ACHN (cell line): ENCODE measurements at places on chromosomes 4 and X.

- DNase-seq = no peak
Observed at GRCh38 chr4:167379076-167379835, 145.0 kb upstream of the SPOCK3 start.

DNA sequence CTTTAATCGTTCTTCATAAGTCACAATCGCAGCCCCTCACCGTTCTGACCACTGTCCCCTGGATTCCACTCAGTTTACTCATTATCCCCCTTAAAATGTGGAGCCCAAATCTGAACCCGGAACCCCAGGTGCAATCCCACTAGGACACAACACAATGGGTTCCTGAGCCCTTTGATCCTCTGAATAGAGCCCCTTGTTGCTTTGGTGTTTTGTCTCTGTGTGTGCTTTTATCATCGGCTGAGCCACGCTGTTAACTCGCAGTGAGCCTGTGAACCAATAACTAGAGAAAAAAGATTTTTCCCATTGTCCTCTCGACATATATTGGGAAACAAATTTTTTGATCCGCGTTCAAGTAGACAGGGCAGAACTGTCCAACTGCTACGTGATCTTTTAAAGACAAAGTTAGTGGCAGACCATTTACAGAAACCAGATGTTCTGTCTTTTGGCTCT, 617 bp upstream of the PDHA1 start:
- DNase-seq = no peak

- no peak for DNase-seq
Observed at GRCh38 chr4:83810428-83810827, 274.5 kb downstream of the GPAT3 start.

GRCh38 chr4:139828966-139829664, 163.5 kb downstream of the MGST2 start:
- DNase-seq = no peak

GRCh38 chr4:173626277-173626676, 96.2 kb upstream of the HAND2 start:
- DNase-seq = no peak

- DNase-seq = no peak
Observed at GRCh38 chr4:59597536-59598329, 1602.4 kb upstream of the ADGRL3 start.

DNA sequence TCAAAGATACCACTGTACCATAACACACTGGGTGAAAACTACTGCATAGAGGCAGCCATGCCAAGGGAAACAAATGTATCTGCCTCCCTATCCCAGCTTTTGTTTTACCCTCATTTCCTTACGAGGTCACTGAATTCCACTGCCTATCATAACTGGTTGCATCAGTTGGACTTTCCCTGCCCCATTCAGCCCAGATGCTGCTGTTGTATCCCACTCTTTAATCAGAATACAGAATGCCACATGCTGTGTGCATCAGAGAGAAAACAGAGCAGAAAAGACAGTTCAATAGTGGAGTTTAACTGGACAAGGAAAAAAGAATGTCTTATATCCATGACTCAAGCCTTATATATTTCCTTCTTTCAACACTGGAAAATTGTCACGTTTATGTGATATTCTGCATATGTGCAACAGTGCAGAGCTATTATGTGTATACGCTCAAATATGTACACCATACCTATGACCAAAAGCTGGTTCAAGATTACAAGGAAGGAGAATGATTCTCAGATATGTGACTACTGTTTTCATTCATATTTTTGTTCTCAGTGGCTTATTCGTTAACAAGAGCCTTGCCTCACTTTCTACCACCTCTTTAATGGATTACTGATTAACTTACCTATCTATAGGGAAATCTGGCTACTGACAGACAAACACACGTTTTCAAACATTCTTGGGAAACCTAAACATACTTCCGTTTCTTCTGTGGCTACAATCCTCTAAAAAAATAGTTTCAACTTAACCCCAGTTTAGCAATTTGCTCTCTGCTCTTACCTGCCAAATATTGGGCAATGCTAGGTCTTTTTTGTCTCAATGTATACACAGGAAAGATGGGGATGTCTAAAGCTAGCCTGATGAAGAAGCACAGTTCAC, 378.9 kb downstream of the SMARCA1 start:
- DNase-seq = no peak

GRCh38 chr4:183205193-183205592, 106.1 kb downstream of the WWC2 start:
- no peak for DNase-seq

GRCh38 chr4:10688846-10689245, 4.3 kb upstream of the CLNK start:
- no peak for DNase-seq

GRCh38 chr4:54067166-54067565, 2.8 kb upstream of the CHIC2 start:
- peak; percentile 19 for DNase-seq

DNA sequence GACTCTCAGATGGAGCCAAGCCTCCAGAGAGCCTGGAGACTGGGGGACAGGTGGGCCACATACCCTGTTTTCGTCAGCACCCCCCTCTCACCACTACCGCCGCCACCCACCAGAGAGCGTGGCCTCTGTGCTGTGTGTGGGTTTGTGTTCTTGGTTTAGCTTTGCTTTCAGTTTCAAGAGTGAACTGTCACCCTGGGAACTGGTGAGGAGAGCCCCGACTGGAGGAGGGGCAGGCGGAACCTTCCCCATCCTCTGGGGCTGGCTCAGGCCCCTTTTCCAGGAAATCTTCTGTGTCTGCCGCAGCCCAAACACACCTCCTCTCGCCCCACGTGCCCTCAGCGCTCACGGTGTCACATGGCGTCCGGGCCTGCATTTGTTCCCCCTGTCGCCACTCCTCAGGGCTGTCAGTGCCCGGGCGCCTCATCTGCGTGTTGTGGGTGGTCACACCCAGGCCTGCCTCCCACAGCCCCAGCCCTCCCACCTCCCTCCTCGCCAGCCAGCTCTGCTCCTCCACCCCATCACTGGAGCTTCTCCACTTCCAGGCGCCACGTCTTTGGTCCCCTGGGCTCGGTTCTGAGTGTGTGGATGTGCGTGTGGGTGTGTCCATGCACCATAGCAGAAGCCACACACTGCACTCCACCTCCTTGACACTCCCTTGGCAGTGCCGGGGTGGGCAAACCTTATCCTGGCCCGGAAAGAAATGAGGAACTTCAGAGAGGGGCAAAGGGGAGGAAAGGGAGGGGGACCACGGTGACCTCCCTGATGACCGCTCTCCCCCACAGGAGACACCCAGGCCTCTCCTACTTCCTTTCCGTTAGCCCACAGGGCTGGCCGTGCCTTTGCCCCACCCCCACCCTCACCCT, 27.8 kb downstream of the ELF4 start:
- no peak for DNase-seq

DNA sequence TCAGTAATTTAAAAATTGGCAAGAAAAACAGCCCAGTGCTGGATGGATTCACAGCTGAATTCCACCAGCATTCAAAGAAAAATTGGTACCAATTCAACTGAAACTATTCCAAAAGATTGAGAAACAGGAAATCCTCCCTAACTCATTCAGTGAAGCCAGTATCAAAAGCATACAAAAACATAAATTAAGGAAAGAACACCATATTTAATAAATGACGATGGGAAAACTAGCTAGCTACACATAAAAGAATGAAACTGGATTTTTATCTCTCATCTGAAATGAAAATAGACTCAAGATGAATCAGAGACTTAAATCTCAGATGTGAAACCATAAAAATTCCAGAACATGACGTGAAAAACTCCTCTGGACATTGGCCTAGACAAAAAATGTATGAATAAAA, 516.8 kb upstream of the SPANXN1 start:
- DNase-seq = no peak

GRCh38 chr4:173200103-173200884, 31.7 kb downstream of the GALNT7 start:
- DNase-seq = no peak

- no peak for DNase-seq
Observed at GRCh38 chr4:173766171-173766600, 236.2 kb upstream of the HAND2 start.

DNA sequence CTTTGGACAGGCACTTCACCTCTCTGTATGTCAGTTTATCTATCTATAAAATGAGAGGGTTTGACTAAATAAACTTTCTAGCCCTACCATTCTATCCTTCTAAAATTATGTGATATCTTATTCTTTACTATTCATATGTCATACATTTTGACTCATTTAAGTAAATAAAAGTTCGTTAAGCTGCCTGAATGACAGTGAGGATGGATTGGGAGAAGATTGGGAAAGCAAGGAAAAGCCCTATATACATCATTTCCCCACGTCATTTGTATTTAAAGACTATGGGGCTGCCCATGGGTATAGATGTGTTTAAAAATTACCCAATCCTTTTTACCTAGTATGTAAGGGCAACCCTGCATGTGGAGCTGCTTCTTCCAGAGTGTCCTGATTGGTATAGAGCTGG, 5.3 kb downstream of the SLC16A2 start:
- DNase-seq = no peak

- no peak for DNase-seq
Observed at GRCh38 chr4:23023666-23024065, 330.9 kb downstream of the GBA3 start.
